ENCODE measurements at places on chromosomes 4 and X.

DNA sequence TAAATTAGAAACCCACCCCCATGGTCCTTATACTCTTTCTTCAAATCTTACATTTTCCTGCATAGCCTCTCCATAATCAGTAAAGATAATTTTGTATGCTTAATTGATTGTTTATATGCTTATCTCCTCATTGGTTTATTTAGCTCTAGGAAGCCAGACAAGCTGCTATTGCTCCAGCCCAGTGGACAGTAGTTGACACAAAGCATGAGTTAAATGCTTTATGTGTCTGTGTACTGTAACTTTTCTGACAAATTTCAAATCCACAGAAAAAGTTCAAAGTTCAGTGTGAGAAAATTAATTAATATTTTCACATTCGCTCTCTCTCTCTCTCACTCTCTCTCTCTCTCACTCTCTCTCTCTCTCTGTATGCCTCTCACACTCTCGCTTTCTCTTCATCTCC is 181.7 kb downstream of the GABRB1 start:
- DNase-seq = no peak

DNA sequence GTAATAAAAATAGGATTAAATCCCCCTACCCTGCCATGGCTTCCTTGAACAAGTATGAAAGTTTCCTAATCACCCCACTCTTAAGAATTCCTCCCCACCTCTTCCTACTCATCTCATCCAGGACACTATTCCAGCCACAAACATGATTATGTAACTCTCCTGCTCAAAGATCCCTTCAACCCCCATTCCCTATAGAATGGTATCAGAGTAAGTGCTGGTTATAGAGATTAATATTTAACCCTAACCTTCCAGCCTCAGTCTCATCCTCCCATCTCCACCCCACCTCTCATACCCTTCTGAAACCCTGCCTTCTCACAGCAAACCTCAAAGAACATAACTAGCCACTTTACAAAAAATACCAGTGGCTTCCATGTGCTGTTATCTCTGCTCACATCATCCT is 155.1 kb downstream of the PPP3CA start:
- no peak for DNase-seq

DNA sequence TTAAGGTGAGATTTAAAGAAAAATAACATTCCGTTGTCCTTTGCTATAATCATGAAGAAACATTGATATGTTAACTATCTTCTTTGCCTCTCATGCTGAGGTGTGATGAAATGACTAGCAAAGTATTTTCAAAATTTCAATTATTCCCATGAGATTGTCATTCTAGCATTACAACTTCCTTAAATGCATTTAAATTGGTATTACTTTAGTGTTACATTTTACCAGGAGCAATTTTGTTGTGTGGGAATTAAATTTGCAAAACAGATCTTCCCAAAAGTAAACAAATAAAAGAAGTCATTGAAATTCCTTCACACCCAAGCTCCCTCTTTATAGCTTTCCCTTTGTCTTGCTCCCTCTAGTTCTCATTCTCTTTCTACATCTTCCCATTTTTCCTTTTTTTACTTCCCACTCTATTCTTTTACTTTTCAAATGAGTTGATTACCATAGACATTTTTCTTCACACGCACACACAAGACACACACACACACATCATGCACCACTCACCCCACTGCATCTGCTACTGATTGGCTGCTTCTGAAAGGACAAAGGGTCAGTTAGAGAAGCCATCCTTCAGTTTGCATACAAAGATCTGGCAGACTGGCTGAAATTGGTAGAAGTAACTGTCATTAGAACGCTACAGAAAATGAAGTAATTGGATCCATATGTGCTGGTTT is 10.0 kb upstream of the APELA start:
- DNase-seq = no peak

GRCh38 chrX:43657671-43658070 is 1.6 kb downstream of the MAOA start:
- no peak for DNase-seq

GRCh38 chr4:76213415-76214176 is at the start of gene SCARB2:
Gene SCARB2, minus strand, starts transcription at chr4:76213824. Its CDS starts 281 bp downstream, at chr4:76213543.
- DNase-seq = peak; percentile 30

GRCh38 chr4:115259642-115260041 is 146.2 kb upstream of the NDST4 start:
- no peak for DNase-seq

DNA sequence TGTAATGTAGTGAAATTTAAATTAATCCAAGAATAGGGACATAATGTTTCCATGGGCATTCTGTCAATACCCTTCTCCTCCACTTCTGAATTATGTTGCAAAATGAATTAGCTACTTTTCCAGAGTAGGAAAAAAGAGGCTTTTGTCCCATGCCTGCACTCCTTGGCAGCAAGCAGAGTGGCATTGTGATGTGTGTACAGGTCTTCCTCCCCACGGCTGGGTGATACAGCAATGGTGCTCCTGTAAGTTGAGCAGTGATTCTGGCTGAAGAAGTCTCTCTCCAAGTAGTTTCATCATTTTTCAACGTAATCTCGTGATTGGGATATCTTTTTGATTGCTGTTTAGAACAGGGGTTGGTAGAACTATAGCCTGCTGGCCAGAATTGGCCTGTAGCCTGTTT is 59.9 kb downstream of the KIT start:
- no peak for DNase-seq

- DNase-seq = no peak
Measured at GRCh38 chr4:6217716-6218381, 17.5 kb upstream of the JAKMIP1 start.

DNA sequence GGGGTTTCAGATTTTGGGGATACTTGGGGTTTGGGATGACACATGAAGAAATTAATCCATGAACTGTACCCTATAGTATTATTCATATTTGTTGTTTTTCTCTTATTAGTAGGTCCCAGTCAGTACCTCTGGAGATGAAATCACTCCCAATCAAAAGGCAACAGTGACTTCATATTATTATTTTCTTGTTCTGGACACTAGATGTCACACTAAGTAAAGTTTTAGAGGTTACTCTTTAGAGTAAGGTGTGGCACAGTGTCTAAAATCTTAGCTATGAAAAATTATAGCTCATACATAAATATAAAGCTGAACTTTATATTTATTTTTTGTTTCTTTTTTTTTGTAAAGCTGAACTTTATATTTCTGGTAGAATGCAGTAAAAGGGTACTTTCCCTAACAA is 35.1 kb downstream of the FAM114A1 start:
- DNase-seq = no peak

GRCh38 chr4:72283357-72283756 is 251.6 kb downstream of the NPFFR2 start:
- DNase-seq = no peak

- DNase-seq = no peak
Measured at GRCh38 chr4:154854362-154854761, 73.3 kb downstream of the RBM46 start.

- DNase-seq = no peak
Measured at GRCh38 chr4:168865854-168866253, 144.2 kb downstream of the CBR4 start.
